ENCODE measurements at places on chromosomes 5 and 9. TPM values are rescaled to one million over a fixed set of nuclear protein-coding genes. Genes with fewer than 3 reads are reported as not detected.

Gene FAM153A
- not detected for polyA plus RNA-seq

Gene EPB41L4A
- 2.1 TPM for polyA plus RNA-seq

Gene SH3TC2
- polyA plus RNA-seq: not detected

Gene NR2F1
- not detected for polyA plus RNA-seq

Gene SLC46A2
- not detected for polyA plus RNA-seq

Gene SLC45A2
- not detected for polyA plus RNA-seq

Gene PTGR1
- 0.15 TPM for polyA plus RNA-seq

Gene SETX
- 39.3 TPM for polyA plus RNA-seq

Gene COL23A1
- 0.18 TPM for polyA plus RNA-seq

Gene C9
- not detected for polyA plus RNA-seq

Gene CEL
- polyA plus RNA-seq: not detected

Gene BAAT
- not detected for polyA plus RNA-seq

Gene N4BP3
- polyA plus RNA-seq: 10.1 TPM

Gene LECT2
- polyA plus RNA-seq: not detected

Gene FOXD4L5
- polyA plus RNA-seq: not detected

Gene IFNA1
- 0.38 TPM for polyA plus RNA-seq

Gene SURF6
- 13.4 TPM for polyA plus RNA-seq

Gene IFNA14
- not detected for polyA plus RNA-seq

Gene FBN2
- not detected for polyA plus RNA-seq

Gene CHD1
- polyA plus RNA-seq: 13.9 TPM

Gene RGS7BP
- not detected for polyA plus RNA-seq

Gene LYRM7
- 11.3 TPM for polyA plus RNA-seq

Gene PTPA
- 12.2 TPM for polyA plus RNA-seq
